ENCODE measurements at places on chromosomes 11 and 22. TPM values are rescaled to one million over a fixed set of nuclear protein-coding genes. Genes with fewer than 3 reads are reported as not detected.

NLRP14 gene
- total RNA-seq: 0.04 TPM

TRIM22 gene
- total RNA-seq: 41.5 TPM

ROBO4 gene
- total RNA-seq: 5.8 TPM

REXO2 gene
- 223 TPM for total RNA-seq

SPECC1L gene
- total RNA-seq: 21.2 TPM

WBP2NL gene
- total RNA-seq: not detected

CCDC87 gene
- total RNA-seq: under 0.01 TPM

DKK3 gene
- 315 TPM for total RNA-seq

APOBEC3B gene
- 2.6 TPM for total RNA-seq

SYCE3 gene
- total RNA-seq: not detected

UCP2 gene
- 1.8 TPM for total RNA-seq

BAIAP2L2 gene
- total RNA-seq: 7.1 TPM

MAP6 gene
- 0.38 TPM for total RNA-seq

SLC16A8 gene
- not detected for total RNA-seq

TEX12 gene
- not detected for total RNA-seq

VSIG10L2 gene
- not detected for total RNA-seq

PNPLA5 gene
- total RNA-seq: not detected

SESN3 gene
- total RNA-seq: 11.9 TPM

RNASEH2C gene
- 94.1 TPM for total RNA-seq

CD3E gene
- total RNA-seq: not detected

LRRC55 gene
- not detected for total RNA-seq

ADAMTS8 gene
- not detected for total RNA-seq

CFAP68 gene
- total RNA-seq: 16.4 TPM

NLRP10 gene
- 0.08 TPM for total RNA-seq

CARD18 gene
- total RNA-seq: 0.19 TPM

CD6 gene
- 0.86 TPM for total RNA-seq

ZNF214 gene
- 2.1 TPM for total RNA-seq

OR51I1 gene
- not detected for total RNA-seq

POU2AF2 gene
- not detected for total RNA-seq

LMNTD2 gene
- total RNA-seq: 3.0 TPM

Data from hair follicular keratinocyte (primary cell).